Peyer's patch (tissue), 4 donors: ENCODE measurements at places on chromosomes 16 and 17. TPM values are rescaled to one million over a fixed set of nuclear protein-coding genes. Genes with fewer than 3 reads are reported as not detected.
A peak's percentile ranks its signal among the peaks of the same experiment; 100 is the strongest.

C16orf54 gene
- total RNA-seq: 4.6 TPM

KRT31 gene
- not detected for total RNA-seq

RNU2-1 gene
- total RNA-seq: not detected

PDE6G gene
- not detected for total RNA-seq

TBC1D3I gene
- total RNA-seq: not detected

ZNF778 gene
- total RNA-seq: 16.9 TPM

NLRC5 gene
- total RNA-seq: 74.3 TPM

NPIPB6 gene
- 11.4 TPM for total RNA-seq

SYT17 gene
- total RNA-seq: 30.5 TPM

DRC7 gene
- total RNA-seq: not detected

- H3K27ac ChIP-seq: no peak overlapping the region
- peaks cover 3% of the 10 kb centered on the region for H3K4me1 ChIP-seq
- no peak for DNase-seq
- no peaks in the 10 kb centered on the region for H3K27me3 ChIP-seq
These were observed 41.5 kb upstream of the RPH3AL start for GRCh38 chr17:393806-394717.

GRCh38 chr16:31351246-31351941 is 3.6 kb upstream of the ITGAX start:
- H3K4me1 ChIP-seq: no peaks in the 10 kb centered on the region
- peak overlapping the region; percentile 7 for H3K27ac ChIP-seq
- peak; percentile 46 for DNase-seq
- no peak overlapping the region for H3K4me3 ChIP-seq
- H3K36me3 ChIP-seq: no peaks in the 10 kb centered on the region

DNA sequence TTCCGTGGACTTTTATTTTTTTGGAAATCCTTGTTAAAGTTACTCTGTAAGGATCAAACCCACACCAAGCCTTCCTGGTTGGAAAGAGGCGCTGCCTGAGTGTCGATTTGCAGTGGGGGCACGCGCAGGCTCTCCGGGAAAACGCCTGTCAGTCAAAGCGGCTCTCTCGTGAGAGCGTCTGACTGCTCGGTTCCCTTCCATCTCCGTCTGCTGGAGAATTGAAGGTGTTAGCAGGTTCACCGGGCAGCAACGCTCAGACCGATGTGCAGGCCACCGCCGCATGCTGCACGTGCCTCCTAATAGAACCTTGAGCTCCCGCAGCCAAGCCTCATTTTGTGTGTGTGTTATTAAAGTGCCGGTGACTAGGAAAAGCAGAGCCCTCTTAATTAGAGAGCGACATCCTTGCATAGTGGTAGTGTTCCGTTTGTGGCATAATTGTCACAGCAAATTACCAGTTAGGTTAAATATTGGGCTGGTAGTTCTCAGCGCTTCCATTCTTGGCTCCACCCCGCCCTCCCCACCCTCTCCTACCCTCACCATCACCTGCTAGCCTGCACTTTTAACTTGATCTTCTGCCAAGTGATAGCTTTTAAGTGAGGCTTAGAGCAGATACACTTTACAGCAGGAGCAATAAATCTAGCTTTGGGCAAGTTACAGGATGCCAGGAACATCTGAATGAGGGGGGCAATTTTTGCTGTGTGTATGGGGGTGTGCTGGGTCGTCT is 75.5 kb downstream of the RPA1 start:
- H3K27ac ChIP-seq: no peak overlapping the region
- H3K36me3 ChIP-seq: no peaks in the 10 kb centered on the region
- H3K27me3 ChIP-seq: no peaks in the 10 kb centered on the region
- no peak overlapping the region for H3K4me3 ChIP-seq
- H3K4me1 ChIP-seq: peaks cover 5% of the 10 kb centered on the region

GRCh38 chr16:84524346-84524920 is 20.0 kb upstream of the MEAK7 start:
- DNase-seq: no peak
- H3K4me1 ChIP-seq: no peaks in the 10 kb centered on the region
- no peaks in the 10 kb centered on the region for H3K36me3 ChIP-seq
- no peak overlapping the region for H3K27ac ChIP-seq
- H3K27me3 ChIP-seq: no peaks in the 10 kb centered on the region

DNA sequence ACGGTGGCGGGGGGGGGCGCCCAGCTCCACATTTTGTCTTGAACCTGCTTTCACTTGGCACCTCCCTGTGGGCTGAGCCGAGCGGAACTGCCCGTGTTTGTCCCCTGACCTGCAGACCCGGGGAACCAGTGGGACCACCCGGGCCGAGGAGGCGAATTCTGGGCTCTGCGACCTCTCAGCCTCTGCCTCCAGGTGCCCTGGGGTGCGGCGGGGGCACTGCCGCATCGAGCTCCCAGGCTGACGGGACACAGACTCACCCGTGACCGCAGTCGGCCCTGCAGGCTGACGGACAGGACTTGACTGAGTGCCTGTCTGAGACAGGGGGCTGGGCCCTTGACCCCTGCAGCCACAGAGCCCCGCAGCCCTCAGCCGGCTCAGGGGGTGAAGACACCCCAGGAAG is 11.1 kb upstream of the C1QTNF8 start:
- H3K27ac ChIP-seq: no peak overlapping the region

- no peak for DNase-seq
- H3K27ac ChIP-seq: peak overlapping the region; percentile 17
- H3K4me3 ChIP-seq: no peak overlapping the region
- H3K36me3 ChIP-seq: no peaks in the 10 kb centered on the region
- no peaks in the 10 kb centered on the region for H3K27me3 ChIP-seq
These were observed 16.4 kb upstream of the RHBDF2 start for GRCh38 chr17:76517638-76518038.

DNA sequence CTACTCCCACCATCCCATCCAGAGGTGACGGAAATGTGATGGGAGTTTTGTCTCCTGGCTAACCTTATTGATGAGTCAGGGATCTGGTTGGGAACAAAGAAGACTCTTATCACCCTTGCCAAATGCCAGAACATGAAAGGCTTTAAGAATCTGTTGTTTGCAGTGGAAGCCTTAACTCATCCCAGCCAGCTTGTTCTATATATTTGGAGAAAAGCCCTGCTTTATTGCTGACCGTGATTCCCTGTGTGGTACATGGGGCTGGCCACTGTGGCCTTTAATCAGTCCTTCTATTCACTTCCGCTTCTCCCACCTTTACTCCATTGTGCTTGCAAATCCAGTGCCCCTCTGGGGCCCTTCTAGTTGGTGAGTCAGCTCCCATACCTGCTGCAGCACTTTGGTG is 156.6 kb downstream of the PHKB start:
- DNase-seq: no peak
- no peak overlapping the region for H3K4me3 ChIP-seq
- no peaks in the 10 kb centered on the region for H3K36me3 ChIP-seq
- no peaks in the 10 kb centered on the region for H3K27me3 ChIP-seq
- no peak overlapping the region for H3K27ac ChIP-seq
- no peaks in the 10 kb centered on the region for H3K4me1 ChIP-seq

GRCh38 chr17:27892542-27892865 is 661 bp downstream of the LYRM9 start:
- no peaks in the 10 kb centered on the region for H3K36me3 ChIP-seq
- peak overlapping the region; percentile 82 for H3K27ac ChIP-seq
- no peaks in the 10 kb centered on the region for H3K4me1 ChIP-seq
- no peaks in the 10 kb centered on the region for H3K27me3 ChIP-seq
- no peak for DNase-seq

DNA sequence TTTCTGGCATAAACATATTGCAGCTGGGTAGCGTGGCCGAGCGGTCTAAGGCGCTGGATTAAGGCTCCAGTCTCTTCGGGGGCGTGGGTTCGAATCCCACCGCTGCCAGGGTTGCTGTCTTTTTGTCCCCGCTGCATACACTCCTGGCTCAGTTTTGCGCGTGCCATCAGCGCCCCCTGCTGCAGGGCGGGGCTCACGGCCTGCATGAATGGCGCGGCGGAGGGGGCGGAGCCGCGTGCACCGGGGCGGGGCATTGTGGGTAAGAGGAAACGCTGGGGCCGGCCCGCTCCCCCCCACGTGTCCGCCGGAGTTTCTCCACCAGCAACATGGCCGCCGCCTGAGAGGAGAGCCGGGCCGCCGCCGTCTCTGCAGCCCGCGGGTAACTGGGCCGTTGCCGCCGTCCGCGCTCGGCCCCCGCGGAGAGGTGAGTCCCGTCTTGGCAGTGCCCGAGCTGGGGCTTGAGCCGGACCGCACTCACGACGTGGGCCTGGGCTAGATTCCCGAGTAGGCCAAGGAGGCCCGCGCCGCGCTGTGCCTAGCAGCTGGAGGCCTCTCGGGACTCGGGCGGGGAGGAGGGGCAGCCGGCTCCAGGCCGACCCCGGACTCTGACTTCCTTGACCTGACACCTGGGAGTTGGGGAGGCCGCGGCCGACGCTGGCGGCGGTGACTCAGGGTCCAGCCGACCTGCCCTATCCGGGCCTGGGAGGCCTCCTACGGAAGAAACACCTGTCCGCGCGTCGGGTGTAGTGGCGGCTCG is at the start of gene POLR3E:
POLR3E (plus strand) TSS at position 296 of the 757 bp plus-strand sequence. CDS start 5,560 bp downstream, outside the sequence.
- H3K4me3 ChIP-seq: peak within 1 kb of the TSS; percentile 85
- H3K36me3 ChIP-seq: no peaks in the 10 kb centered on the region
- peak within 1 kb of the TSS; percentile 95 for H3K27ac ChIP-seq
- DNase-seq: peak; percentile 100

DNA sequence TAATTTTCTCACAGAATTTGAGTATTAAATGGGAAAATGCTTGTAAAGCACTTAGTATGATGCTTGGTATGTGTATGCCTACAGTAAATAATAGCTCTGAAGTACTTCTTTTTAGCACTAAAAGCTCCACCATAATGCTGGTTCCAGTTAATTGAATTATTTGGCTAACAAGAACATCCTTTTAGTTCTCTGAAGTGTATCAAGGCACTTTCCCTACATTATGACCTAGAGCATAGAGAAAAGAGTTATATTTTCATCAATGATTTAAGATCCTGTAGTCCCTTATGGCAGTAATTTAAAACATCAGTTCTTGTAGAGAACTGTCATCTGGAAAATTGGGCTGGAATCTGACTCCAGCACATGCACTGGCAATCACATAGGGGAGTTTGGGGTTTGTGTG is 21.9 kb upstream of the PHAF1 start:
- DNase-seq: no peak
- no peaks in the 10 kb centered on the region for H3K36me3 ChIP-seq
- H3K27me3 ChIP-seq: no peaks in the 10 kb centered on the region
- H3K4me1 ChIP-seq: no peaks in the 10 kb centered on the region

DNA sequence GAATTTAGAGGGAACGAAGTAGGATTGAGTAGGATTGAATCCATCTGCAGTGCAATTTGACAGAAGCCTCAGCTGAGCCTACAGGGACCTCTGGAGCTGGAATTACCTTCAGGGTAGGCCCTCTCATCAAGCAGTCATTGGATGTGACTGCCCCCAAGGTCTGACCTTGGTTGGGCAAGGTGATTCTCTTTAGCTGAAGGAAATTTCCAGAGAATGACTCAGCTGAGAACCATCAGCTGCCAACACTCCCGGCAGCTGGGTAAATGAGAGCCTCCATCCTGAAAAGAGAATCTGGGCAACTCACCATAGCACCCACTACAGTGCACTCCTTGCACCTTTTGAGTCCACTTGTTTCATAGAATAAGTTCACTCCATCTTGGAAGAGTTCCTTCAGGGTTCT is 113.5 kb upstream of the MED13 start:
- H3K4me3 ChIP-seq: no peak overlapping the region
- no peak for DNase-seq
- H3K4me1 ChIP-seq: no peaks in the 10 kb centered on the region
- no peaks in the 10 kb centered on the region for H3K27me3 ChIP-seq

- H3K27me3 ChIP-seq: no peaks in the 10 kb centered on the region
- no peak overlapping the region for H3K4me3 ChIP-seq
- no peaks in the 10 kb centered on the region for H3K4me1 ChIP-seq
- H3K36me3 ChIP-seq: no peaks in the 10 kb centered on the region
- no peak overlapping the region for H3K27ac ChIP-seq
These were observed 15.0 kb downstream of the GINS2 start for GRCh38 chr16:85673529-85674417.

GRCh38 chr16:84726079-84726668 is 26.4 kb downstream of the USP10 start:
- no peaks in the 10 kb centered on the region for H3K4me1 ChIP-seq
- no peaks in the 10 kb centered on the region for H3K36me3 ChIP-seq
- H3K27me3 ChIP-seq: no peaks in the 10 kb centered on the region

DNA sequence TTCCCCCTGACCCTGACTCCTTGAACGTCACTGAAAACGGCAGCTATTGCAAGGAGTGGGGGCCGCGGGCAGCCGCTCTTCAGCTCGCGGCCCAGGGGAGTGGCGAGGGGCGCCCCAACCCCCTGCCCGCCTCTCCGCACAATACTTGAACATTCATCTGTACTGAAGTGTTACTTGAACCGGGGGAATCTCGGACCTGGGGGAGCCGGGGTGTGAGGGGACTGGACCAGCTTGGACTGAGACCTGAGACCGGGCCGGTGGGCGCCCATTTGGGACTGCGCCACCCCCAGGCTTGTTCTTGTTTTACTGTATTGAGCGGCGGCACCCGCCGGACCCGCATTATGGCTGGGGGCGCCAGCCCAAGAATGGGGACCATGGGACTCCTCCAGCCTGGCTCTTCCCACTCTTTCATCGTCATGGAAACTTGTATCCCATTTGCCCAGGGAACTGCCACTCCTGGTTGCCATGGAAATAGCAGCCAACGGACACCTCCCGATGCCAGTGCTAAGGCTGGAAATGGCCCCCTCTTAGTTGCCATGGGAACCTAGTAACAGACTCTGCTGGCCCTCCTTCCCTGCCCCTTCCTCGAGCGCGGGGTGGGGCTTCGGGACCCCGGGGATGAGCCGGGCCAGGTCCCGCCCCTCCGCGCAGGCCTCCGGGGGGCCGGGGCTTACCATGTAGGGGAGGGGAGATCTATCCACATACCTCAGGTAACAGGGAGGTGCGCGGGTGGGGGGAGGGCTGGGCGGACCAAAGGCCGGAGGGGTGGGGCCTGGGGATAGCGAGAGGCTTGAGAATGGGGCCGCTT is 805 bp upstream of the ORAI3 start:
- H3K4me1 ChIP-seq: peaks cover 8% of the 10 kb centered on the region
- peak overlapping the region; percentile 98 for H3K27ac ChIP-seq
- DNase-seq: peak; percentile 73
- peak overlapping the region; percentile 58 for H3K4me3 ChIP-seq
- H3K27me3 ChIP-seq: no peaks in the 10 kb centered on the region

DNA sequence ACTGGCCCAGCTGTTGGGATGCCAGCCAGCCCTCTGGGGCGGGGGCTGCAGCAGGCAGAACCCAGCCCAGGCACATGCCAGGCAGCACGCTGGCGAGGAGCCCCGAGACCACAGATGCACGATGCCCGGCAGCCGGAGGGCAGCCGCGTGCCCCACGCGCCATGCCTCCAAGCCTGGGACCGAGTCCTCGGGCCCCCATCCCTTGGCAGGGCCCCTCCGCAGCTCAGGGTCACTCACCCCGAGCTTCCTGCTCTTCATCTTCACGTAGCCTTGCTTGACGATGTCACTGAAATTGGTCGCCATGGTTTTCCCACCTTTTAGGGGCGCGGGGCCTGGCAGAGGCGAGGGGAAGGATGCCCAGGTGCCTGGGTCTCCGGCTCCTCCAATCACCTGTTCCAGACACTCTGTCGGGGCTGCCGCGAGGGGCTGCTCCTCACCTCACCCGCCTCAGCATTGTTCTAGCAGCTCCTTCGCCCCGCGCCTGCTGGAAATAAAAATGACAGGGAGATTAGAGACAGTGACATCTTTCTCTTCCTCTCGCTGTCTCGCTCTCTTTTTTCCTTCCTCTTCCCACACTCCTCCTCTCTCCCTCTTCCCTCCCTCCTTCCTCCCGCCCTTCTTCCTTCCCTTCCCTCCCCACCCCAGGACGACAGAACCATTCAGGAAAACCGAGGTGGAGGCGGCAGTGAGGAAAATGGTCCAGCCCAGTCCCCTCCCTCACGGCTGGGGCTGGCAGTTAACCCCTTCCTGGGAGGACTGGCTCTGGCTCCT is 6.9 kb downstream of the DOK4 start:
- DNase-seq: no peak
- peak overlapping the region; percentile 67 for H3K27ac ChIP-seq
- H3K27me3 ChIP-seq: no peaks in the 10 kb centered on the region
- H3K4me3 ChIP-seq: peak overlapping the region; percentile 24
